ENCODE measurements at places on chromosomes 11 and 22.

DNA sequence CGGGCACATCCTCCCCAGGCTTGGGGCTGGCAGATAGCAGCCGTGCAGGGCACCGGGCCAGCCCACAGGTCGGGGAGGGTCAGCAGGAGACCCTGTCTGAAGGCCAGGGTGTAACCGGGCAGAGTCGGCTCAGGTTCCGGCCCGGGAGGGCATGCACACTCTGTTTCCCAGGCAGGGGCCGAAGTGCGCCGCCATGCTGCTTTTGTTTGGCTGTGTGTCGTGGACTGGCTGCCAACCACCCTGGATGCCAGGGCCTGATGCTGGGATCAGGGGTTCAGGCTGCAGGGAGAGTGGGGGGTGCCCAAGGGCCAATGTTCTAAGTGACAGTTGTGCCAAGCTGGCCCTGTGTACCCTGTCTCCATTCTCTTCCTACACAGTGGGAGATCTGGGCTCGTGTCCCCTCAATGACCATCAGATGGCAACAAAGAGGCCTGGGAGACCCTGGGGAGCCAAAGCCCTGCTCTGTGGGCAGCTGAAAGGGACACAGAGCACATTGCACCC lies 120.9 kb upstream of the B3GAT1 start:
- DNase-seq: no peak

DNA sequence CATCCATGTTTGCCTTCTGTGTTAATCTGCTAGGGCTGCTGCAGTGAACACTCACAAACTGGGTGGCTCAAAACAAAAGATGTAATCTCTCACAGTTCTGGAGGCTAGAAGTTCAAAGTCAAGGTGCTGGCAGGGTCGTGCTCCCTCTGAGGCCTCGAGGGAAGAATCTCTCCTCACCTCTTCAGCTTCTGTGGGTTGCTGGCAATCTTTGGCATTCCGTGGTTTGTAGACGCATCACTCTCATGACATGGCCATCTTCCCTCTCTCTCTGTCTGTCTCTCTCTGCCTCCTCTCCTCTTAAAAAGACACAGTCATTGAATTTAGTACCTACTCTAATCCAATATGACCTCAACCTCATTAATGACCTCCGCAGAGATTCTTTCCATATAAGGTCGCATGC lies 78.8 kb downstream of the TSPAN18 start:
- DNase-seq: no peak

DNA sequence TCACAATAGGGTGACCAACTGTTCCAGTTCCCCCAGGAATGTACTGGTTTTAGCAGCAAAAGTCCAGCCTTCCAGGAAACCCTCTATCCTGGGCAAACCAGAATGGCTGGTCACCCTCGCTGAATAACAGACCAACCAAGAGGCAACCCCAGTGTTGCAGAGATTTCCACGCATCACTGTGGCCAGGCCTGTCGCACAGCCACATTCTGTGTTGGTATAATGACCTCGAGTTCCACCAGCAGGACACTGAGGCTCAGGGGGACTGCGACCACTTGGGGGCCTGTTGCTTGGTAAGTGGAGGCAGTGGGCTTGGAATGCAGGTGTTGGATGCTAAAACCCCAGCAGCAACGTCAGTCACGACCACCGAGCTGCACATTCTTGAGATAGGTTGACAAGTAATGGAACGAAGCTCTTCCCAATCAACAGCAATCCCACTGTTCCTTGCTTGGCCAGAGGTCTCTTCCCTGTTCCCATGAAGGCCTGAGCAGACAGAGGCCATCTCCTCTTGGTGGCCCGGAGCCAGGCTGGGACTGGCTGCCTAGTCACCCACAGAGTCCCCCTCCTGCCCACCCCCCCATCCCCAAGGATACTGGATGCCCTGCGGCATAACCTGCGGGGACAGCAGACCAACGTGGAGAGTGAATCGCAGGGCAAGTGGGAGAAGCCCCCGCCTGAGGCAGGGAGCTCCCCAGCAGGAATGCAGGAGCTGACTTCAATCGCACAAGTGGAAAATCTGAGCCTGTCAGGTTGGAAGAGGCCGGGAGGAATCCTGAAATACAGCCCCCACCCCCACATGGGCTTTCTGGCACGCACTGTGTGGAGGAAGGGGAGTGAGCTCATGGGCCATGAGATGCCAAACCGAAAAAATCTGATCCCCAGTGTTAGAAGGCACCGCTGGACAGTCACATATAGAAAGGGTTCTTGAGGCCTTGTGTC lies 43.4 kb upstream of the MN1 start:
- no peak for DNase-seq

DNA sequence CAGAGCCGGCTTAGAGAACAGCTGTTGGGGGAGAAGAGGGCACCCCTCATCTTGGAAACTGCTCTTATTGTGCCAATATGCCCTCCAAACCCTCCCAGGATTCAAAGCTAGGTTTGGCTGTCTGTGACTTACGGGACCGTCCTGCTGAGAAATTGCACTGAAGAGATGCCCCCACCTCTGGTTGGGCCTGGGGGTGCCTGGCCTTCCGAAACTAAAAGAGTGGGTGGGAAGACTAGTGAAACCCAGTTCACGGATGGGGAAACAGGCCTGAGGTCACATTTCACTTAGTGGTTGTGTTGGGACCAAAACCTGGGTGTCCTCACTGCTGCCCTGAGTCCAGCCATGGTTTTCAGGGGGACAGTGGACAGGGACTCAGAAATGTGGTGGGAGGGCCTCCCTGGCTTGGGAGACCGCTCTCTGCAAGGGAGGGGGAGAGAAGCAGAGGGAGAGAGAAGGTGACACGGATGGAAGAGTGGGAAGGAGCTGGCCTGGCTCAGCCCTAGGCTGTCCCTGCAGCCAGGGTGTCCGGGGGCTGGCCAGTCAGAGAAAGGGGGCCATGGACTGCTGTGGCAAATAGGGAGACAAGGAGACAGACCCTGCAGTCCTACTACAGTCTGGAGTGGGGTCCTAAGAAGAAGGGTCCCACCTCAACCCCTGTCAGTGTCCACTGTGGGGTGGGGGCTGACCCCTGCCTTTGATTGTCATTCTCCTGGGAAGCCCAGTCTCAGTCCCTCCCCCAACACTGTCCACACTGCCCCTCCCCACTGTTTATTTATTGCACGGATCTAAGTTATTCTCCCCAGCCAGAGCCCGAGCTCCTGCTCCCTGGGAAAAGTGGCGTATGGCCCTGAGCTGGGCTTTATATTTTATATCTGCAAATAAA lies 13.6 kb downstream of the MAFF start:
- no peak for DNase-seq

GRCh38 chr11:120334894-120335462 lies 1.2 kb upstream of the ARHGEF12 start:
- DNase-seq: peak; percentile 8

- no peak for DNase-seq
Observed at GRCh38 chr11:76844511-76844910, 16.2 kb upstream of the ACER3 start.

DNA sequence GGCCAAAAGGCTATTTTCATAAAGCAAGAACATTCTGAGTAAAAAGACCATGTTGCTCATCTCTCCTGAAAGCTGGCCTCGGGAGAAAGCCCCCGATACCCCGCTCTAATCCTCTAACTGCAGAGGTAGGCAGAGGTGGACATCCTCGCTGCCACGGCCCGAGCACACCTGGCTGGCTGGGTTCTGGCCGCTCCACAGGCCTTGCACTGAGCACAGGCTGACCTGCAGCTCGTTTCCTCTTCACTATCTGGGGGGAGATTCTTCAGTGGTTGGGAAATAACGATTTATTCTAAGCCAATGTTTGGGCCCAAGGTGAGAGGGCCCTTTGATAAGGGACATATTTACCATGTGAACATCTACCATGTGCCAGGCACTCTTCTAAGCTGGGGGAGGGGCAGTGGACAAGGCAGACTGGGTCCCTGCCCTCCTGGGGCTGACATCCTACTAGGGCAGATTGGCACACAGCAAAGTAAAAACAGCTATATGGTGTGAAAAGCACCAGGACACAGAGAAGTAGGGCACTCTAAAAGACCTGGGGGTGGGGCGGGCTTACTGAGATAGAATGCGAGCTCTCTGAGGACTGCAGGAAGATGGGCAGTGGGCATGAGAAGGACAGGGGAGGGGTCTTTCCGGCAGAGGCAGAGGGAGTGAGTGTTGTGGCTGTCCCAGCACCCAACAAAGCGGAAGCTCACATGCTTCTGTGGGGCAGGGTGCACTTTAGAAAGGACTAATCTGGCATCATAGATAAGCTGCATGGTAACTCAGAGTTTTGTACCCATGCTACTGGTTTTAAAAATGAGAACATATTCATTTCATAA lies 65.5 kb upstream of the ARFGAP3 start:
- DNase-seq: no peak

DNA sequence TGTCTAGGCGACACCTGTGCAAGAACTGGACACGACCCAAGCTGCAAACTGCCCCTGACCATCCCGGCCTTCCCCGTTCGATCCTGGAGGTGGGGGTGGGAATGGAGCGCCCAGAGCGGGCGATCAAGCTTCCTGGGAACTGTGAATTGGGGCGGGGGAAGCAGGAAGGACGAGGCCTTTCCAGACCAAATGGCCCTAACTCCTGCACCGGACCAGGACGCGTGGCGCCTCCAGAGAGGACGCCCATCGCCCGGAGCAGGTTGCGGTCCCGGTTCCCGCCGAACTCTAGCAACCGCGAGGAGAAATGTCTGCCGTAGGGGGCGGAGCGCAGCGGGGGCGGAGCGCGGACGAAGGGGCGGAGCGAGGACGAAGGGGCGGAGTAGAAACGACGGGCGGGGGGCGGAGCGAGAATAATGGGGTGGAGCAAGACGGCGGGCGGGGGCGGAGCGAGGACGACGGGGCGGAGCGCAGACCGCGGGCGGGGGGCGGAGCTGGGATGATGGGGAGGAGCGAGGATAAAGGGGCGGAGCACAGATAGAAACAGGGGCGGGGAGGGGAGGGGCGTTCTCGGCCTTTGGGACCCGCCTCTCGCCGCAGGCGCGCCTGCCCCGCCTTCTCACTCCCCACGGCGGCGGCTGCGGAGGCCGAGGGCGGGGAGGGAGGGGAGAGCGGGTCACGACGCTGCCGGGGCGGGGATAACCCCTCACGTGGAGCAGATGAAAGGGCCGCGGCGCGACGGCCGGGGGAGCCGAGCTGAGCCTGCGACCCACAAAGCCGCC lies at the start of gene ZNRF3:
ZNRF3 (plus strand) TSS at position 695 of the 779 bp plus-strand sequence. CDS start 195 bp downstream, outside the sequence.
- peak; percentile 93 for DNase-seq

DNA sequence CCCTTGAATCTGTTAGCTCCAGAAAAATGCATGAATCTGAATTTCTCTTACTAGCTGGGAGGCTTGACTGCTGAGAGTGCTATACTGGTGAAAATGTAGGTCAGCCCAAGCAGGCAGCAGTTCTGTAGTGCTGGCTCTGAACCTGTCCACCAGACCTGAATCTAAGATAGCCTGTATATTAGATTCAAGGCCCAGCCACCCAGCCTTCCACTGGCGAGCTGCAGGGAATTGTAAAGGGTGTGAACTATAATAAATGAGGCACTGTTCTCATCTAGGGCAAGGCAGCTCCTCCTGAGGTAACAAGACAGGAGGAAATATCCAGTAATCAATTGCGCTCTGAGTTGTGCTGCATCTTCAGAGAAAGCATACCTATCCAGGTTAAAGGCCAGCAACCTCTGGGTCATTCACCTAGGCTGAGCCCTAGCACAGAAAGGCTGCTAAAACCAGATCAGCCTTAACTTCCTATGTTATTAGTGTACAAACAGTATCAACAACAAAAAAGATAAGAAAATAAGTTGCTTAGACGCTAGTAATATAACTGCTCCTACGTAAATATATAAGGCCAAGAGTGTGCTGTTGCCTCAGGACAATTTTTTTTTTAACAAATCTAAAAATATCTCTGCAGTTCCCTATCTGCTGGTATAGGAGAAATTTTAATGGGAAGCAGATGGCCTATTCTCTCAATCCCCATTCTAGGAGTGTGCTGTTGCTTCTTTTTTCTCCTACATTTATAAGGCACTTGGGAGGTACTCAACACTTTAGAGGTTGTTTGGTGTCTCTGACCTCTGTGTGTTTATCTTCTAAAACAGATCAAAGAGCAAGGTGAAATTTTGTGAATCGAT lies 63.0 kb downstream of the RELT start:
- DNase-seq: no peak

- no peak for DNase-seq
Observed at GRCh38 chr22:28146401-28147314, 227.6 kb upstream of the PITPNB start.

GRCh38 chr11:112582366-112582765 lies 321.7 kb upstream of the PLET1 start:
- DNase-seq: no peak

GRCh38 chr11:61546663-61547062 lies 34.2 kb downstream of the SYT7 start:
- DNase-seq: no peak

DNA sequence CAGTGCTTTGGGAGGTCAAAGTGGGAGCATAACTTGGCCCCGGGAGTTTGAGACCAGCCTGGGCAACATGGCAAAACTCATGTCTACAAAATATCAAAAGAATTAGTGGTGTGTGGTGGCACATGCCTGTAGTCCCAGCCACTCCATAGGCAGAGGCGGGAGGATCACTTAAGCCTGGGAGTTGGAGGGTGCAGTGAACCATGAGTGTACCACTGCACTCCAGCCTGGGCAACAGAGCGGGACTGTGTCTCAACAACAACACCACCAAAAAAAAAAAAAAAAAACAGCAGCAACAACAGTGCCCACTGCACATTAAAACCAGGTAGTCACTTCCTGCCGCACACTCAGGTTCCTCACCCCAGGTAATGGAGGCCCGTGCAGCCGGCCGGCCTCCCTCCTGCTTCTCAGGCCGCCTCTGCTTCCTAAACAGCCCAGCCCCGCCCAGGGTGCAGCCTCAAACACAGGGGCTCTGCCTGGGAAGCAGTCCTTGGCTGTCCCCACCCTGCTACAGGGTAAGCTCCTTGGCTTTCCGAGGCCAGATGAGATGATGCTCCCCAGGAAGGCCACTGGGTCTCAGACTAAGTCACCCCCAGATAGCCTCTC lies 318.3 kb downstream of the SHANK2 start:
- no peak for DNase-seq

- DNase-seq: no peak
Observed at GRCh38 chr22:26447584-26448329, 18.7 kb downstream of the ASPHD2 start.

DNA sequence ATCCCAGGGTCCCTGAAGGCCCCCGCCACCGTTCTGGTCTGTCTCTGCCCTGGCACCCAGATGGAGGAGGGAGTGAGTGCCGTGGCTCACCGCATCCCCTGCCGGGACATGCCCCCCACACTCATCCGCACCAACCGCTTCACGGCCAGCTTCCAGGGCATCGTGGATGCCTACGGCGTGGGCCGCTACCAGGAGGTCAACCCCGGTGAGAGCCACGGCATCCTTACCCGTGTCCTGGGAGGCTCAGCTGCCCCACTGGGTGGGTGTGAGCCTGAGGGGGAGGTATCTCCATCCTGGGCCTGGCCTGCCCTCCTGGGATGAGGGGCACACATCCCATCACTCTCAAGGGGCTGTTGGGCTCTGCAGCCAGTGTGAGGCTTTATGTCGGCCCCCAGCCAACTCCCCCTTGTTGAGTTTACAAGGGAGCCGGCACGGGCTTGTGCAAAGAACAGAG lies 6.1 kb downstream of the TCIRG1 start:
- no peak for DNase-seq
